ENCODE measurements at places on chromosomes 6 and 20.

DNA sequence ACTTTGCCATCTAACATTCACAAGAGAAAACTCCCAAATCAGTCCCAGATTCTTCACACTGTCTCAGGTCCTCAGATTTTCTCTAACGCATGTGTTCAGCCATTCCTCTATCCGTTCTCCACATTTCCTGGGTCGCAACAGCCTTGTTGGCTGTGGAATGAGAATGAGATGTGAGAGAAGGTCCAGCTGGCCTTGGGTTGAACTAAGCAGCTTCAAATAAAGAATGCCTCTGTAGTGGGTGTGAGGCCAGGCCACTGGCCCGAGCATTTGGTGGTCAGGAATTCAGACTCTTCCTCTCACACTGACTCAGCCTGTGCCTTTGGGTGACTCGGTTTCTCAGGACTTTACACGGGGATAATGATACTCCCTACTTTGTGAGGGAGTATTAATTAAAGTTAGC lies 73.8 kb upstream of the CCN6 start:
- no peak for DNase-seq

- DNase-seq, result no peak
Observed at GRCh38 chr6:91633374-91634111, 1046.7 kb upstream of the MAP3K7 start.

GRCh38 chr6:139926711-139927110 lies 552.3 kb upstream of the CITED2 start:
- DNase-seq, result no peak

- DNase-seq, result no peak
Observed at GRCh38 chr6:11460001-11460668, 77.4 kb upstream of the TMEM170B start.

DNA sequence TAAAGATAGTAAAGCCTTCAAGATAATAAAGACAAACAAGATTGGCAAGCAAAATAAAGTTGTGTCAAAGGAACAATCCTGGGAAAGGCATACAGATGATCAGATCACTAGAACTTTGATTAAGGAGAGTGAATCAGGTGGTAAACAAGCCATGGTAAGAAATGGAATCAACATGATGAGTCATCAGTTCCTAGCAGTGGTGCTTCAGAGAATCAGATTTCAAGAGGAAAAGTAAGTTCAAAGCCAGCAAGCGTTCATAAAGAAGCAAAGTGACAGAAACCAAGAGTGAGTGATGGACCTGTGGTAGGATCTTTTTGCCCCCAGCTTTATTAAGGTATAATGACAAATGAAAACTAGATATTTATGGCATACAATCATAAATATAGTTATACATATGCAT lies 340.4 kb downstream of the TPBG start:
- DNase-seq, result no peak

DNA sequence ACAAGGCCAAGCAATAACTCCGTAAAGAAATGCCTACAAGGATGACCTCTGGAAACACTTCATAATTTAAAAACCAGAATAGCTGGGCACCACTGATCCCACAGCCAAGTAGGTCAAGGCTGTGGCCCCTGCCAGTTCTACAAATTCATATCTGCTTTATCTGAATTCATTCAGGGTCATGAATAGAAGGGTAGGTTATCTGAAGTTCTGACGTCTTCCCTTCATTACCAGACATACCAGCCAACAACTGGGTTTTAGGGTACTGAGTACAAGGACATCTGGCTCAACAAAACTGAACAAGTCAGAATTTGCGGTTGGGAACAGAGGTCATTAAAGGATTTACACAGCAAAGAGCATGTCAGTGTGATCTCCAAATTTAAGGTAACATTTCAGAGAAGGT lies 26.0 kb downstream of the MAP3K5 start:
- no peak for DNase-seq

DNA sequence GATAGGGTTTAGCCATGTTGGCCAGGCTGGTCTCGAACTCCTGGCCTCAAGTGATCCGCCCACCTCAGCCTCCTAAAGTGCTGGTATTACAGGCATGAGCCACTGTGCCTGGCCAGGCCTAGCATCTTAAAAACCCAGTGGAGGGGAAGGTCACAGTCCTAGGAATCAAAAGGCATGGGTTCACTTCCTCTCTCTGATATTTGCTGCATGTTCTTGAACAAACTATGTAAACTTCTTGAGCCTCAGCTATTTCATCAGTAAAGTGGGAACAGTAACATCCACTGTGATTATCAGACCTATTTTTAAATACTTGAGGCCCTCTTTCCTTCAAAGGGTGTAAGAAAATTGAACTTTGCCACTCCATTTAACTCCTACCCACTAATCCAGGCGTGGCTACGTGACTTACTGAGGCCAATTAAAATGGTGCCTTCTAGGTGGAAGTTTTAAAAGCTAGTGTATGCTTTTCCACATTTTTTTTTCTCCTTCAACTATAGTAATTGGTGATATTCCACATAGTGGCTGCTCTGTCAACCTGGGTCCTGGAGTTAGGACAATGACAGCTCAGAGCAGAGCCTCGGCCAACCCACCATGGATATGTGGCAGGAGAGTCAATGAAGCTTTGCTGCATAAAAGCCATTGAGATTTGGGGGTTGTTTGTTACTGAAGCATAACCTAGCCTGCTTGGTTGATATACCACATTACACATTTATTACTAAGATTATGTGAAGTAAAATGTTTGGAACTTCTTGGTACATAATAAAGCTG lies 32.2 kb upstream of the IER3 start:
- no peak for DNase-seq

- DNase-seq, result no peak
Observed at GRCh38 chr6:90230548-90231215, 66.0 kb downstream of the BACH2 start.

DNA sequence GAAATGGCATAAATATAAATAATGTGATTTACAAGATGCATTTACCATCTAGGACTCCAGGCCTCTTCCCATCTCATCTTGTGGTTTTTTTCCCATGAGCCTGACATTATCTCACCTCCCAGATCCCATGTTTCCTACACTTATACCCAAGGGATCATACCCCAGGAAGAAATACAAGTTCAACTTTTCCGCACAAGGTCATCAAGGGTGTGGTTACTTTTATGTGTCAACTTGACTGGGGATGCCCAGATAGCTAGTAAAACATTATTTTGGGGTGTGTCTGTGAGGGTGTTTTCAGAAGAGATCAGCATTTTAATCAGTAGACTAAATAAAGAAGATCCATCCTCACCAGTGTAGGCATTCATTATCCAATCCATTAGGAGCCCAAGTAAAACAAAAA lies 176.3 kb upstream of the TNFAIP3 start:
- DNase-seq, result no peak

DNA sequence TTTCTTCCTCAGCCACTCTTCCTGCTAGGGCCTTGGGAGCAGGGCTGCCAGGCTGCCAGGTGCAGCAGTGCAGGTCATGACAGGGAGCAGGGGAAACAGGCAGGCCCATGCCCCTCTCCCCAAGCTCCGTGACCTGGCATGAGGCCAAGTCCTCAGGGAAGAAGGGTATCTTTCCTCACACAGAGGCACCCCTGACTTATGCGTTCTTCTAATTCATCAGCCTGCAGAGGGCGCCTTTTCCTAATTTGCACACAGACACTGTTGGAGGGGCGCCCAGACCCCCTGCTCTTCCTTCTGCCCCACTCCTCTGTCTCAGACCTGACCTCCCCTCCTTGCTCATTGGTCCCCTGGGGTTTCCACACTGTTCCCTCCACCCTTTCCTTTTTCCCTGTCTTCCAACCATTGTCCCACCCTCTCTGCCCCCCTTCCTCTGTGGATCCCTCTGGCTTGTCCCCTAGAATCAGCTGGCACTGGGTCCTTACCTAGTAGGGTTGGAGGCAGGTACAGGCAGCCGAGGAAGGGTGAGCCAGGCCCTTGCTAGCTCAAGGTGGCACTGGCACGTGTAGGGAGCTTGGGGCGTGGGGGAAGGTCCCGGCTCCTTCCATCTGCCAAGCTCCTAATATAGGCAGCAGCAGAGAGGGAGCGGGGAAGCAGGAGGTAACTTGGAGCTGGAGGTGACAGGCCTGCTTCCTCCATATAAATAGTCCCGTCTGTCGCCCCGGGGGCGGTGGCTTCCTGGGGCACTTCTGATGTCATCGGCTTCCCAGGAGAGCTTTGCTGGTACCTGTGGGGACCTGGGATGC lies 154.9 kb upstream of the MLN start:
- DNase-seq, result no peak

DNA sequence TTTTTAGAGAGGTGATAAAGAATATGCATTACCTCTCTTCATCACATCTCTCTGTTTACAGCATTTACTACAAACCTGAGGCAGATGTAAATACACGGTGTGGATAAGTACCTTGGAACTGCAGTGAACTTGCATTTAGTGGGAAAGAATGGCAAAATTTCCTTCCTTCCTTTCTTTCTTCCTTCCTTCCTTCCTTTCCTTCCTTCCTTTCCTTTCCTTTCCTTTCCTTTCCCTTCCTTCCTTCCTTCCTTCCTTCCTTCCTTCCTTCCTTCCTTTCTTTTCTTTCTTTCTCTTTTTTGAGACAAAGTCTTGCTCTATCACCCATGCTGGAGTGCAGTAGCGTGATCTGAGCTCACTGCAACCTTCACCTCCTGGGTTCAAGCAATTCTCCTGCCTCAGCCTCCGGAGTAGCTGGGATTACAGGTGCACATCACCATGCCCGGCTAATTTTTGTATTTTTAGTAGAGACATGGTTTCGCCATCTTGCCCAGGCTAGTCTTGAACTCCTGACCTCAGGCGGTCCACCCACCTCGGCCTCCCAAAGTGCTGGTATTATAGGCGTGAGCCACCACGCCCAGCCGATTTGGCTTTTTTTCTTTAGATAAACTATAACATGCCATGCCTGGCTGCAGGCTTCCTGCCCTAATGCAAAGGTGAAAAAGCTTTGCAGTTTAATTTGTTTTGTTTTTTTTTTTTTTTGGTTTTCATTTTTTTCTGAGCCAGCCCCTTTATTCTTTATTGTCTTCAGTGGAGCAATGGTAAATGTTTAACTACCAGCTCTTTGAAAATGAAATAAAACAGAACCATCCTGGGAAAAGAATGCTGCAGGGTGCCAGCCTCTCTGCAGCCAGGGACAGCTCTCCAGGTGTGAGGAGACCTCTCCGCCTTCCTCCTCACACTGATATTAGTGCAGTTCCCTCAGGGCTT lies 64.2 kb upstream of the NEDD9 start:
- DNase-seq, result no peak

GRCh38 chr6:33746036-33746600 lies 587 bp downstream of the IP6K3 start:
- DNase-seq, result no peak

GRCh38 chr6:130593948-130594347 lies 228.1 kb downstream of the TMEM200A start:
- no peak for DNase-seq

DNA sequence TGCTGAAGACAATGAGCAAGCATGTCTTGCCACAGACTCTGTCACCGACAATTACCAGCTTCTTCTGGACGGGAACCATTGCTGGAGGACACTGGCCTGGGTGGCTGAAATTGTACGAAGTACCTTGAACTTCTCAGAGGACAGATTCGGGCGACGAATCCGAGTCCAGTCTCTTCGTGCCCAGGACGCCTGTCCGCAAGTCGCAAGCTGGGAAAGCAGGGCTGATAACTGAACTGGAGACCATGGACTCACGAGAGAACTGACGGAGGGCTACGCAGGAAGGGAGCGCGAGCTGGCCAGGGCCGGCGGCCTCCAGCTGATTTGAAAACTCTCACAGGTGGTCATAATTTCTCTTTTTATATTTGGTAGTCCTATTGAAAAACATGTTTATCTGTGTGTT lies 1229.5 kb upstream of the MAP3K7 start:
- DNase-seq, result no peak

DNA sequence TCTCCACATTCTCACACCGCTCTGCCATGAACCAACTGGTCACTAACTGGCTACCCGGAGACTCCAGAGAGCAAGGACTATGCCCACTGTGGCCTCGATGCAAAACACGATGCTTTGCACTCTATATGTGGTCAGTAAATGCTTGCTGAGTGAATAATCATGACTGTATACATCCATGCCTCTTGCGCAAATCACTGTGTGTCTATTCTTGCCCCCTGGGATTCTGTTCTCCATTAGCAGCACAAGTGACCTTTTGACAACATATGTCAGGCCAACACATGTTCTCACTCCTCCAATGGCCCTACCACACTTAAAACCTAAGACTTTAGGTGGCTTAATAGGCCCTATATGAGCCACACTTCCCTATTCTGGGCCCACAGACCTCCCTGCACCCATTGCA lies 16.9 kb downstream of the KIF16B start:
- no peak for DNase-seq

DNA sequence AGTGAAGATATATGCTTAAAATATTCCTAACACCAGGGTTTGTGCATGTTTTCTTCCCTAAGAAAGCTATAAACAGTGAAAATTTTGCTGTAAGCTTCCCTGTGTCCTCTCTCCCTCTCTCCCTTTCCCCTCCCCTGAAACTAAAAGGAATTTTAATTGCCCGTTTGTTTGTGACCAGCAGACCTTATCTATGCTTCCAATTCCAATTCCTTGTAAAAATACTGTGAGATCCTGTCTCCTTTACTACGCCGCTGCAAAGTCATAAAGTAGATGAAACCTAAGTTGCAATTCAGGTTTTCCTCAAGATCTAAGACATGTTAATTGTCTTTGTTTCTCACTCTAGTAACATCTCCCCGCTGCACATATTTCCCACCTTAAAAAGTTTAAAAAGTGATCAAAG lies 82.3 kb downstream of the DNAH8 start:
- no peak for DNase-seq

GRCh38 chr6:133114973-133115372 lies 126.2 kb upstream of the EYA4 start:
- no peak for DNase-seq

DNA sequence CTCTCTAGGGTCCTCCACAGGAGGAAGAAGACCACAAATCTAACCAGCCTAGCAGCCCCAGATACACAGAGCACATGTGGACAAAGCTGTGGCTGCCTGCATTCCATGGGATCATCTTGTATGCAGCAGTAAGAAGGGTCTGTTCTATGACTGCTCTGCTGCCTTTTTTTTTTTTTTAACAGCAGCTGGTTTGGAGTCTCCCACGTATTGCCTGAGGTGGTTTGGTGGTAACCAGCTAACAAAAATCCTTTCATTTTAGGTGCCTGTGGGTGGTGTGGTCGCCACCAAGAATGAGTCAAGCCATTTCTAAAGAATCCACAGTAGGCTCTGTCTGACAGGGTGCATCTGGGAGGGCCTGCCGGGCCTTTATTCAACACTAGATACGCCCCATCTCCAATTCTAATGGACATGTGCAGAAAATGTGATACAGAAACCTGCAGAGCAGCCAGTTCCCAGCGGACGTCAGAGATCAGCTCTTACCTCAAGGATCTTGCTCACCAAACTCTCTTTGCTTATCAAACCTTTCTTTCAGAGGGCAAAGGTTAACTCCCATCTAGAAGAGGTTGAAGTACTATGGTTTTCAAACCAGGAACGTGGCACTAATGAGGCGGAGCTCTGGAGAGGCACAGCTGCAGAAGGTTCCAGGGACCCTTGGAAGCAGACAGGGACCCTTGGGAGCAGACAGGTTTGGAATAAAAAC lies 32.0 kb downstream of the GNAS-AS1 start:
- DNase-seq, result peak; percentile 24

- DNase-seq, result peak; percentile 19
Observed at GRCh38 chr6:36443471-36444428, 950 bp downstream of the KCTD20 start.

DNA sequence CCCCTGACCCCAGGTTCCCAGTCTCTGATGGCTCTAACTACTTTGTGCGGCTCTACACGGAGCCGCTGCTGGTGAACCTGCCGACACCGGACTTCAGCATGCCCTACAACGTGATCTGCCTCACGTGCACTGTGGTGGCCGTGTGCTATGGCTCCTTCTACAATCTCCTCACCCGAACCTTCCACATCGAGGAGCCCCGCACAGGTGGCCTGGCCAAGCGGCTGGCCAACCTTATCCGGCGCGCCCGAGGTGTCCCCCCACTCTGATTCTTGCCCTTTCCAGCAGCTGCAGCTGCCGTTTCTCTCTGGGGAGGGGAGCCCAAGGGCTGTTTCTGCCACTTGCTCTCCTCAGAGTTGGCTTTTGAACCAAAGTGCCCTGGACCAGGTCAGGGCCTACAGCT lies 9.6 kb downstream of the PIGT start:
- no peak for DNase-seq

Measured in CD8-positive, alpha-beta T cell (primary cell).